Thoracic aorta (tissue), 2 donors: ENCODE measurements at places on chromosomes 1 and 21. TPM values are rescaled to one million over a fixed set of nuclear protein-coding genes. Genes with fewer than 3 reads are reported as not detected.

GRCh38 chr1:201861448-201861847, 27.2 kb upstream of the SHISA4 start:
- no peak overlapping the region for H3K4me3 ChIP-seq
- H3K27ac ChIP-seq = no peak overlapping the region
- H3K36me3 ChIP-seq = peaks cover 41% of the 10 kb centered on the region
- no peaks in the 10 kb centered on the region for H3K27me3 ChIP-seq
- no peak for DNase-seq
- H3K4me1 ChIP-seq = no peaks in the 10 kb centered on the region

- no peak within 1 kb of the TSS for H3K27ac ChIP-seq
- H3K36me3 ChIP-seq = no peaks in the 10 kb centered on the region
- H3K4me1 ChIP-seq = peaks cover 21% of the 10 kb centered on the region
- DNase-seq = no peak
- H3K4me3 ChIP-seq = peak within 1 kb of the TSS; percentile 79
These were observed at the start of gene TLR5 for GRCh38 chr1:223142795-223143536. TLR5 (minus strand) TSS chr1:223143248; CDS start chr1:223113031, 30,217 bp downstream.

GRCh38 chr1:200909071-200909470, 14.4 kb downstream of the INAVA start:
- H3K4me1 ChIP-seq = no peaks in the 10 kb centered on the region
- no peak for DNase-seq
- no peaks in the 10 kb centered on the region for H3K27me3 ChIP-seq

DNA sequence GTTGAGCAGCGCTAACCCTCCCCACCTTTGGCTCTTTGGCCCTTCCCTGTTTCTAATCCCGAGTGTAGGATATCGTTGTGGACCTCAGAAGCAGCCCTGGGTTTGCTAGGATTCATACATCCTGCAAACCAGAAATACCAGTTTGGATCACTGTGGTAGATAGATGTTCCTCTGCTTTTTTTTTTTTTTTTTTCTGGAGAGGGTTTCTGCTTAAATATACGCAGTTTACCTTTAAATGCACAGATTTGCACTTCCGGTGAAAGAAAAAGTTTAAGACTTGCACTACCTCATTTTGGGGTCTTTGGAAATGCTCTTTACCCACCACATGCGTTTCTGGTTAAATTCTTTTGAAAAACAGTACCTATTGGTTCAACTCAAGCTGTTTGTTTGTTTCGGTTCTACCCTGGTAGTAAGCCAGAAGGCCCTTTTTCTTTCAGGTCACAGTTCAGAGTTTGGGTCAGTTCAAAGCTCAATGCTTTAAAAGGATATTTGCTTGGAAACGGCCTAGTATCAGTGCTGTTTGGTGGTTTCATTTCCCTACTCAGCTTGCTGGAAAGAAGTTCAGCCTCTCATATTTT, 908 bp downstream of the DDI2 start:
- H3K4me1 ChIP-seq = peaks cover 20% of the 10 kb centered on the region
- no peak for DNase-seq
- H3K4me3 ChIP-seq = peak overlapping the region; percentile 87
- H3K36me3 ChIP-seq = no peaks in the 10 kb centered on the region
- peak overlapping the region; percentile 91 for H3K27ac ChIP-seq

GRCh38 chr1:229870381-229870780, 196.7 kb upstream of the GALNT2 start:
- H3K27ac ChIP-seq = no peak overlapping the region
- H3K36me3 ChIP-seq = no peaks in the 10 kb centered on the region
- no peaks in the 10 kb centered on the region for H3K27me3 ChIP-seq

- no peak for DNase-seq
- H3K4me3 ChIP-seq = no peak overlapping the region
- H3K27me3 ChIP-seq = no peaks in the 10 kb centered on the region
- H3K4me1 ChIP-seq = no peaks in the 10 kb centered on the region
- no peak overlapping the region for H3K27ac ChIP-seq
- H3K36me3 ChIP-seq = no peaks in the 10 kb centered on the region
These were observed 36.2 kb downstream of the TP73 start for GRCh38 chr1:3688356-3689137.

DNA sequence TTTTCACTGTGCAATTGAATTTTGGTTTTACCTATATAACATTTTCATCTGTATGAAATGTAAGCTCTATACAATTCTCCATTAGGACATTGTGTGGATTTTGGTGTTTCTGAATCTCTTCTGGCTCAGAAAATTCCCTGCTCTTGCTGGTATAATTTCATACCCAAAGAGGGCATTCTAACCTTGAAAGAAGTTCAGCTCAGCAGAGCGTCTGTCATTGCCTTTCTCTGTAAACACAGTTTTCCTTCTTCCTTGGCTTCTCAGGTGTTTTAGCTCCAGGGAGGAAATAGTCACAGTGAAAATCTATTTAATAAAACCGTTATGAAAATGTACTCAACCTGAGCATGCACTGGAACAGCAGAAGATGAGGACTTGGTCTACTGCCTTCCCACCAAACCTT, 16.0 kb downstream of the DISC1 start:
- no peak overlapping the region for H3K27ac ChIP-seq
- H3K27me3 ChIP-seq = no peaks in the 10 kb centered on the region
- H3K36me3 ChIP-seq = no peaks in the 10 kb centered on the region
- no peak overlapping the region for H3K4me3 ChIP-seq

- no peak for DNase-seq
- no peaks in the 10 kb centered on the region for H3K27me3 ChIP-seq
- H3K36me3 ChIP-seq = no peaks in the 10 kb centered on the region
- no peak overlapping the region for H3K4me3 ChIP-seq
- H3K4me1 ChIP-seq = no peaks in the 10 kb centered on the region
- no peak overlapping the region for H3K27ac ChIP-seq
These were observed 74.2 kb downstream of the PTPRC start for GRCh38 chr1:198713081-198713480.

DNA sequence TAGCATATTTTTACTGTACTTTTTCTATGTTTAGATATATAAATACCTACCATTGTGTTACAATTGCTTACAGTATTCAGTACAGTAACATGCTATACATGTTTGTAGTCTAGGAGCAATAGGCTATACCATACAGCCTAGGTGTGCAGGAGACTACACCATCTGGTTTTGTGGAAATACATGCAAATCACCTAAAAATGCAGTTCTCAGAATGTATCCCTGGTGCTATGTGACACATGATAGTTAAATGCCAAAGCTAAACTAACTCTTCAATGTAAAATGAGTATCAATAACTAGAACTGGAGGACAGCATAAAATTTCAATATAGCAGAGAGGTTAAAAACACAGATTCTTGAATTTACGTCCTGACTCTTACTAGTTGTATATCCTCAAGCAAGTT, 14.8 kb downstream of the NUCKS1 start:
- no peak overlapping the region for H3K4me3 ChIP-seq
- H3K36me3 ChIP-seq = peaks cover 4% of the 10 kb centered on the region
- H3K27me3 ChIP-seq = no peaks in the 10 kb centered on the region
- H3K27ac ChIP-seq = no peak overlapping the region

DNA sequence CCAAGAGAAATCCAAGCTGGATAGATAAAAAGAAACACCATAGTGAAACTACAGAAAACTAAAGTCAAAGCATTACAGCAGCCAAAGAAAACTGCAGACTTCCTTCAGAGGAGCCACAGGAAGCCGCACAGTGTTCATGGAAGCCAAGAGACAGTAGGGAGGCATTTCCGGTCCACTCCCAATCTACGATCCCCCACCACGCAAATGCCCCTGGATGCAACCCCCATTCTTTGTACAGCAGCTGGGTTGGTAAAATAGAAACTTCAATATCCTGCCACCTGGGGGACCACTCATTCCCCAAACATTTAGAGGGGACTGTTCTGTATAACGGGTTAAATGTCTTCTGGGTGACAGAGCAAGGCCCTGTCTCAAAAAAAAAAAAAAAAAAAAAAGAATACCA, 43.9 kb upstream of the TSPEAR start:
- no peak for DNase-seq
- no peaks in the 10 kb centered on the region for H3K27me3 ChIP-seq
- no peaks in the 10 kb centered on the region for H3K4me1 ChIP-seq
- H3K4me3 ChIP-seq = no peak overlapping the region

DNA sequence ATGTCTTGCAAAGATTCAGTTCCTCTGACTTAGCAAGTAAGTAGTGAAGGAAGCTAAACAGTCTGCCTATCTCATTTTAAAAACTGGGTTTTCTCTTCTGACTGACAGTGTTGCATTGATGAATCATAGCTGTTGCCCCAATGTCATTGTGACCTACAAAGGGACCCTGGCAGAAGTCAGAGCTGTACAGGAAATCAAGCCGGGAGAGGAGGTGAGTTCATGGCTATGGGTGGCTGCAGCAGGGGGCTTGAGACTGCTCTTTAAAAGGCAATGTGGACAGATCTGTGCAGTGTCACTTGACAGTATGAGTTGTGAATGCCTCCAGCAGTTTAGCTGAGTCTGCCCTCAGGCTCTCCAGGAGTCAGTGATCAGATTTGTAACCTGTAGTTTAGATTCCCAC, 46.6 kb downstream of the SMYD2 start:
- no peak for DNase-seq
- no peaks in the 10 kb centered on the region for H3K27me3 ChIP-seq
- no peak overlapping the region for H3K27ac ChIP-seq
- H3K4me3 ChIP-seq = no peak overlapping the region
- peaks cover 5% of the 10 kb centered on the region for H3K36me3 ChIP-seq

DNA sequence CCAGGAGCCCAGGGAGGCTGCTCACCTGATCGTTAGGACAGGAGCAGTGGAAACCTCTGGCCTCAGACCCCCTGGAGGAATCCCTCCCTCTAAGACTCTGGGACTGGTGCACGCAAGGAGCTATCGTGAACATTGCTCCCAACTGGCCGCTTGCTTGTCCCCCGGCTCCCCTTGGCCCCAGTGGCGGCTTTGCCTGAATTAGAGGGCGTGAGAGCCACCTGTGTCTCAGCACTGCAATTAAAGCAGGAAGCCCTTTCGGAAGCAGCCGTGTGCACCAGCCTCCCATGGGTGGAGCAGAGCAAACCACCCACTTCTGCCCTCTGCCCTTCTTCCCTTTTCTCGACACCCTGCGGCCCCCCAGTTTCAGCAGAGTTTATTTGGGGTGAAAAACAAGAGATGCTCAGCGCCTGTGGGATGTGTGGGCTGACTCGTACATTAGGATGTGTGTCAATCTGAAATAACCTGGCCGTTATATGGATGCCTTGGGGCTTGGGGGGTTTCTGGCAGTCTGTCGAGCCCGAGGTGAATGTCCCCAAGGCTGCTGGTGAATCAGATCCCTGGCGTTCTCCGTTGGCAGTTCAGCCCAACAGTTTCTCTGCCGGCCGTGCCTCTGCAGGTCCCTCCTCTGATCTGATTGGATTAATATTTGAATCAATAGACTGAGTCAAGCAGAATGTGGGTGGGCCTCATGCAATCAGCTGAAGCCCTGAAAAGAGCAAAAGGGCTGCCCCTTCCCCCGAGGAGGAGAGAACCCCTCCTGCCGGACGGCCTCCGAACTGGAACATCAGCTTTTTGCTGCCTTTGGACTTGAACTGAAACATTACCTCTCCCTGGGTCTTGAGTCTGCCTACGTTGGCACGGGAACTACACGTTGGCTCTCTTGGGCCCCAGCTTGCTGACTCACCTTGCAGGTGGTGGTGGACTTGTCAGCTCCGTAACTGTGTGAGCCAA, 7.3 kb upstream of the UMODL1 start:
- no peaks in the 10 kb centered on the region for H3K4me1 ChIP-seq
- no peak overlapping the region for H3K27ac ChIP-seq
- no peaks in the 10 kb centered on the region for H3K27me3 ChIP-seq

The FABP3 gene
- total RNA-seq = 19.2 TPM

The CAPN9 gene
- total RNA-seq = 1.2 TPM

The RYR2 gene
- total RNA-seq = 59.0 TPM

The MAP3K6 gene
- total RNA-seq = 85.6 TPM

The PLA2G4A gene
- total RNA-seq = 5.2 TPM

The DDAH1 gene
- total RNA-seq = 55.4 TPM
